ENCODE measurements at places on chromosomes 1 and 21.

DNA sequence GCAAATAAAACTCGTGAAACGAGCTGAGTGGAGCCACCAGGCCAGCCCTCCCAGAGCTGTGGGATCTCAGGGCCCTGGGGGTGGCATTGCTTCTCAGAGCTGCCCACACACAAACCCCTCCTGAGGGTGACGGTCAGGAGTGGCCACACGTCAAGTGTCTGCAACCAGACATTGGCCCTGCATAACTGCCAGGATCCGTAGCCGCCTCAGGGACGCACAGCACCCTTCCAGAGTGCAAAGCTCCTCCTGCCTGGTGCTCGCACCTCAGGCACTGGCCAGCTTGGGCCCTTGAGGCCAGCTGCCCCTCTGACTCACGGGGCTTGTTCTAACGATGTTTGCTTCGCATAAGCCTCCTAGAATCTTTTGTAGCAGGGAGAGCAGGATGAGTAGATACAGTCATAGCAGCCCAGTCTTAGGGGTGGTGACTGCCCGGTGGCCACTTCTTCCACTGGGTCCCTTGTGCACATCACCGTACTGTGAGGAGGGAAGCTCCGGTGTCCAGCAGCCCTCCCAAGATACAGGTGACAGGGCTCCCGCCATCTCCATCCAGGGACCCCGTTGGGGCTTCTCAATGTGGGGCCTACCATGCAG lies 5.0 kb downstream of the WNT3A start:
- no peak for DNase-seq

DNA sequence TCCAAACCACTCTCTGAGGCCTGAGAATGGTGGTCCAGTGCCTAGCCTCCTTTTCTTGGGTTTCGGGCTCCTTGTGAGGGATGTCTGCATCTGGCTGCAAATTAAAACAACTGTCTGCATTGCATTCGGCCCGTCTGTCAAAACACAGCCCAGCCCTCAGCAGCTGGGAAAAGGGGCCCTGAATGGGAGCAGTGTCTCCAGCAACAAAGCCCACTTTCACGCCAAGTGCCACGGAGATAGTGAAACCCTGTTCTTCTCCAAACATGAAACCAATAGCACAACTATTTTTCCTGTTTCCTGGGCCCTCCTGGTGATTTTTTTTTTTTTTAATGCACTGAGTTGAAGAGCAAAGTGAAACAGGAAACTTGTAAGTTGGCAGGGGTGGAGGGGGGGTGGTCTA lies 138.4 kb downstream of the PLXNA2 start:
- no peak for DNase-seq

DNA sequence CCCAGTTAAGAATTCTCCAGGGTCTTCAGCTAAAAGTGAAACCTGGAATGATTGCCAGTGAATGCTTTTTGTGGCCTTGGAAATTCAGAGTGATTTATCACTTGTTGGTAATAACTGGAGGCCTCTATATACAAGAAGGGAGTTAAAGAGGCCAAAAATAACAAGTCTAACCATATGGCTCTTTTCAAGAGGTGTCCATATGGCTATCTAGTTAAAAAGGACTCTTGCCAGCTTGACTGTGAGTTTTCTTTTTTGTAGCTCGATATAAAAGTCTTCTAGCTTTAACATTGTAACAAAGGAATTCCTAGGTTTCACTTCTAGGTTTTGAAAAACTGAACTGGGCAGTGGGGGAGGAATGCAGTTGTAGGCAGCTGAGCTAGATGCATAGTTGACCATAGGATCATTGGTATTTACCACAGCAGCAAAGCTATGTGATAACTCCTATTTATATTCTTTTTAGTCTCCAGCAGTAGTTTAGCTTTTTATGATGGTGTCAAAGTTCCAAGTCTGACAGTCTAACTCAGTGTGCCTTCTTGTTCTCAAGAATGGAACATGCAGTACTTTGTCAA lies 44.4 kb downstream of the CACHD1 start:
- DNase-seq = peak; percentile 63

DNA sequence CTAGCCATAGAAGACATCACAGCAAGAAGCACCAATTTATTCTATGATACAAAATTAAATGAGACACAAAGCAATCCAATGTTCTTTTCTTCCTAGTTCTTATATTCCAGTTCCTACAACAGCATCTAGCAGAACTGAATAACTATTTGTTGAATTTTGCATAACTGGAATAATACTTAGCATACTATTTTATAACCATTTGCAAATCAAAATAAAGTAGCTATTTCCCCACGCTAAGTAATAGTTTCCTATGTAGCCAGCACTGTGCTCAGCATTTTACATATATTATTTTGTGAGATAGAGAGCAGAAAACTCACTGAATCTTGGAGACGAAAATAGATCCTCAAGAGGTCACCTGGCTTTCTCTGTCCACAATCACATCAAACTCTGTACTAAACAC lies 42.1 kb downstream of the KCNH1 start:
- no peak for DNase-seq

DNA sequence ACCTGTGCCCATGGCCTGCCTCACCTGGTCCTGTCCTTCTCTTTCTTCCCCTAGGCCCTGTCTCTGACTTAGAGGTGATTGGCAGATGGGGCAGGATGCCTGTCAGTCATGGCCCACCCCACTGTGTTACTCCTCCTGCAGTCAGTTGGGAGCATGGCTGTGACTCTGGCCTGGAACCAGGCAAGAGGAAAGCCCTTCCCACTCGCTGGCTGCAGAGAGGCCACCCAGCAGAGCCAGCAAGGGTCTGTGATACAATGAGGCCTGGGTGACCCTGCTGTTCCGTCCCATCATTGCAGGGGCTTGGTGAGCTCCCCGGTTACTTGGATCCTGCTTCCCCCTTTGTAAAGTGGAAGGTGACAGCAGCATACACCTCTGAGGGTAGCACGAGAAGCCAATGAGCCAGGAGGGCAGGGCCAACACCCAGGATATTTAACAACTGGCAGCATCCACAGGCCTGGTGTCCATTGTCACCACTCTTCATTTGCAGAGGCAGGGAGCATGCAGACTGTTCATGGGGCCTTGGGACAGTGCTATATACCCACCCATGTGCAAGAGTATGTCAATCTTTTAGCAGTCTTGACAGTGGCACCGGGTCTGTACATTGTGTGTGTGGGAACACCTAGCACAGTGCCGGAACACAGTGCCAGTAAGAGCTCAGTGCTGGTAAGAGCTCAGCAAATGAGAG lies 191.0 kb upstream of the C1orf174 start:
- DNase-seq = no peak

DNA sequence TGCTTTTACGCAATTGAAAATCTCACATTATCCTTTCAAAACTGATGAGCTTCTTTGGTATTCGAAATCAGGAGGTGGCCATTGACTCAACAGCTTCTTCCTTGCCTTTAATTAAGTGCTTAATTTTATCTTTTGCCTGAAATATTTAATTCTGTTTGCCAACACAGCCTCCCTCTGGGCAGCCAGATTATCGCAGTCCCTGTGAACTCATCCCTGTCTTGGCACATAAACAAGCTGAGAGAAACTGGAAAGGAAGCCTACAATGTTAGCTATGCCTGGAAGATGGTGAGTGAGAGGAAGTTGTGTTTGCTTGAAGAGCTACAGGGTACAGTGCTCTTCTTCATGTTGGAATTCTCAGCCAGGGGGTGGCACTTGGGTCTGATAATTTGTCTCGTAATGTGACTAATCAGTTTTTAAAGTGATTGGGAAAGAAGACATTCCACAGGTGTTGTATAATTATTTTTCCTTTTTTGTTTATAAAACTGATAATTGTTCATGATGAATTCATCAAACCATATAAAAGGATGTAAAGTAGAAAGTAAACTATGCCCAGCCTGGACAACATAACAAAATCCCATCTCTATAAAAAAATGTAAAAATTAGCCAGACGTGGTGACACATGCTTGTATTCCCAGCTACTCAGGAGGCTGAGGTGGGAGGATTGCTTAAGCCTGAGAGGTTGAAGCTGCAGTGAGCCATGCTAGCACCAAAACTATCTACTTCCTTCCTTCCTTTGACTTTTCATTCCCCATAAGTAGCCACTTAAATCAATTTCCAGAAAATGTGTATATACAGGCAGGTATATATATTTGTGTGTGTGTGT lies 90.1 kb upstream of the RAVER2 start:
- DNase-seq = no peak

GRCh38 chr1:40392221-40392620 lies 18.7 kb downstream of the SMAP2 start:
- no peak for DNase-seq

DNA sequence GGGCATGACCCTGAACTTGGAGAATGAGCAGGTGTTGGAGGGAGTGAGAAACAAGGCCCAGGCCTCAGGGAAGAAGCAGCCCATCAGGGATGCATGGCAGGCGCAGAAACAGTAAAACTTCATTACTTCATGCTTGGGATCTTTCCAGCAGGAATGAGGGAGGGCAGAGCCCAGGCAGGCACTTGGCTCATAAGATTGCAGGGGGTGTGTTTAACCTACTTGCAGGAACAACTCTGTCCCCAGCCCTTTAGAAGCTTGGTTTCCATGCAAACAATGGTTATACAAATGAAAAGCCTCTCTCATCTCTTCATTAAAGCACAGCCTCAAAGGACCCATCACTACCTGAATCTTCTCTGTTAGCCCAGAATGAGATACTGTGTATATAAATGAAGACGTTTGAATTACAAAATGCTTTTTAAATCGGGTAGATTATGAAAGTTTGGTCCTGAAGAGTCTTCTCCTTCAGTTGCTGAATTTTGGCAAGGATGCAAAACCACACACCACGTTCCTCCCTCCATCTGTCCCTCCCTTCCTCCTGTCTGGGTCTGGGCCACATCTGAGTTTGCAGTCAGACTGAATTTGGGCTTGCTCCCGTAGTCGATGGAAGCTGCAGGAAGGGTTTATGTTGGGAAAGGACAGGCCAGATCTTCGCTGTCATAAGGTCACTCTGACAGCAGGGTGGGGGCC lies 154.4 kb upstream of the KLHDC7A start:
- no peak for DNase-seq

DNA sequence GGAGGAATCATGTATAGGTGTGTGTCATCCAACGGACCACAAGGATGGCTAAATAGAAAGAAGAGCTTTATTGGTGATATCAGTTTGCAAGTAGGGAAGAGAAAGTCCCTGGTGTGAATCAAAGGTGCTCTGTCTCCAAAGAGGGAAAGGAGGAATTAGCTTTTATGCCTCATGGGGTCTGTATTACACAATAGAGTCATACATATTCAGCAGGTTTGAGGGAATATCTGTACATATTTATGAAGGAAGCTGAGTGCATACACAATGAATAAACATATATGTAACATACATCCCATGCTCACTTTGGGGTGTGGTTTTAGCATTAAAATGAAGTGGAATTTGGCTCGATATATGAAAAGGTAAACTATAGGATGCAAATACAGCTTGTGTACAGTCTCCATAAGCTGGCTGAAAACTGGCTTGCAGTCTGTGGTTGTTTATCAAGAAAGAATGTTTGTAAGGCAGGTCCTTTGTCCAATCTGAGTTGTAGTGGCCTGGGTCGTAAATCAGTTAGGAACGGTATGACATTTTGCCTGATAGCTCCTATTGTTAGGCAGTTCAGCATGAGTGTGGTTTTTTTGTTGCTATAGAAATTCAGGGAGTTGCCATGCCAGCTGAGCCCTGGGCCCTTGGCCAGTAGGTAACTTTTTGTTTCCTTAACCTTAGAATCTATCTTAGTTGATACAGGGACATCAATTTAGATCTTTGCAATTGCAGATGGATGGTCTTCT lies 198.0 kb upstream of the ZP4 start:
- no peak for DNase-seq

GRCh38 chr1:101066260-101066936 lies 40.8 kb upstream of the DPH5 start:
- no peak for DNase-seq
